ENCODE measurements at places on chromosomes 6 and 20.

GRCh38 chr20:45342855-45343531 lies 5.2 kb downstream of the SDC4 start:
- DNase-seq: no peak
- H3K4me1 ChIP-seq: peaks cover 40% of the 10 kb centered on the region
- H3K36me3 ChIP-seq: peaks cover 7% of the 10 kb centered on the region
- no peaks in the 10 kb centered on the region for H3K27me3 ChIP-seq
- no peak overlapping the region for H3K27ac ChIP-seq

DNA sequence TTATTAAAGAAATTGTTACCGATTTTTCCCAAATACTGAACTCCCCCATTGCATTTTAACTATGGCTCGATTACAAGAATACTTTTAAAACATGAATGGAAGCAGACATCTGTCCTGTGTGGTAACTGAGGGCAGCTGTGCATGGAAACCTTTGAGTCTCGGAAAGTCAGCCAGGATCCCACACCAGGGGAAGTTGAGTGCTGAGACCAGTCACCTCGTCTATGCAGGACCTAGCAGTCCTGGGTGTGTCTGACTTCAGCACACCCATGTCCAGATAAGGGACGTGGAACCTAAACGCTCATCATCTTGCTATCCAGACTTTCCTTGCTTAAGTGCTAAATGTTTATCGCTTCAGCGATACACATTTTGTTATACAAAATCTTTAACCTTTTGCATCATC lies 6.1 kb downstream of the RIN2 start:
- no peak for DNase-seq
- H3K27me3 ChIP-seq: peaks cover 30% of the 10 kb centered on the region

DNA sequence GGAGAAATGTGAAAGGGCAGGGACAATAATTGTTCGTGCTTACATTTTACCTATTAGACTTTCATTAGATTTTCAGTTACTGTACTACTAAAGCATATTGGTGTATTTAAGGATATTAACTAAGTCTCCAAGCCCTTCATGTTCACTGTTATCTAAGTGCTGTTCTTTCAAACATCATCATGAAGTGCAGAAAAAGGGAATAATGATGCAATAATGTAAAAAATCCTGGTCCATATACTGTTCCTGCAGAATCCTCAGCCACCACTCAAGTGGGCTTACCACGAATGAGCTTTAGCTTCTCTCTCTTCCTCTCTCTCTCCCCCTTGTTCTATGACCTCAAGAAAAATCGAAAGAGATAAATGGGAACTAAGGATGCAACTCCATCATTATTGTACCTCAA lies 600.7 kb downstream of the UTRN start:
- H3K4me1 ChIP-seq: no peaks in the 10 kb centered on the region
- H3K27me3 ChIP-seq: peaks cover 6% of the 10 kb centered on the region
- no peak for DNase-seq
- no peak overlapping the region for H3K4me3 ChIP-seq

- H3K36me3 ChIP-seq: no peaks in the 10 kb centered on the region
- H3K4me3 ChIP-seq: peak overlapping the region; percentile 85
- peak; percentile 83 for DNase-seq
- peaks cover 31% of the 10 kb centered on the region for H3K4me1 ChIP-seq
- no peak overlapping the region for H3K27ac ChIP-seq
Observed at GRCh38 chr6:107847844-107848802, 24.0 kb upstream of the SCML4 start.

- H3K4me3 ChIP-seq: peak within 1 kb of the TSS; percentile 81
- H3K36me3 ChIP-seq: no peaks in the 10 kb centered on the region
- DNase-seq: peak; percentile 11
- H3K27me3 ChIP-seq: peaks cover 73% of the 10 kb centered on the region
- H3K27ac ChIP-seq: no peak within 1 kb of the TSS
Observed at GRCh38 chr6:151807513-151808370, at the start of gene ESR1. TSS of gene ESR1 (plus strand) at chr6:151807682. CDS start at chr6:151807913, 231 bp downstream.

- peaks cover 12% of the 10 kb centered on the region for H3K4me1 ChIP-seq
- no peak overlapping the region for H3K27ac ChIP-seq
- H3K4me3 ChIP-seq: no peak overlapping the region
Observed at GRCh38 chr6:142334294-142334693, 32.5 kb downstream of the ADGRG6 start.

GRCh38 chr6:110239526-110240274 lies 59.5 kb downstream of the CDC40 start:
- H3K4me3 ChIP-seq: no peak overlapping the region
- H3K27me3 ChIP-seq: no peaks in the 10 kb centered on the region
- H3K27ac ChIP-seq: no peak overlapping the region
- no peaks in the 10 kb centered on the region for H3K4me1 ChIP-seq

GRCh38 chr6:14472986-14473337 lies 355.4 kb downstream of the CD83 start:
- H3K27me3 ChIP-seq: no peaks in the 10 kb centered on the region
- H3K36me3 ChIP-seq: peaks cover 10% of the 10 kb centered on the region
- no peak overlapping the region for H3K4me3 ChIP-seq

- no peaks in the 10 kb centered on the region for H3K4me1 ChIP-seq
- H3K27me3 ChIP-seq: no peaks in the 10 kb centered on the region
- no peak for DNase-seq
- no peak overlapping the region for H3K4me3 ChIP-seq
Observed at GRCh38 chr6:63418741-63419140, 99.0 kb upstream of the LGSN start.

DNA sequence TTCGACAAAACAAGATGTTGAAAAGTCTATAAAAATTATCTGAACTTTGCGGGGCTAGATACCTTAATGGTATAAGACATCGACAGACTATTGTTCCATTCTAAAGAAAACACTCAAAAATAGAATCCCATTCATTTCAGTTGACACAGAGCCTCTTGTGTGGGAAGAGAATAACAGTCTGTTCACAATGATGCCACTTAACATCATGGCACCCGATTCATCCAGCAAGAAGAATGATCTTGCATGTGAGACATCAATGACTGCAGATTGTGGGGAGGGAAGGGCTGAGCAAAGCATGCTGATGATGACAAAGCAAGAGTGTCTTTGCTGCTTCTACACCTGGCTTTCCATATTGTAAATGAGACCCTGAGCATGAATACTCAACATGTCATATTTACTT lies 49.7 kb upstream of the ARMH2 start:
- H3K27ac ChIP-seq: peak overlapping the region; percentile 78
- DNase-seq: no peak
- peaks cover 41% of the 10 kb centered on the region for H3K36me3 ChIP-seq
- H3K4me1 ChIP-seq: peaks cover 29% of the 10 kb centered on the region
- H3K4me3 ChIP-seq: no peak overlapping the region
- no peaks in the 10 kb centered on the region for H3K27me3 ChIP-seq

GRCh38 chr6:121857551-121857950 lies 422.1 kb downstream of the GJA1 start:
- no peaks in the 10 kb centered on the region for H3K36me3 ChIP-seq
- H3K4me3 ChIP-seq: no peak overlapping the region
- no peaks in the 10 kb centered on the region for H3K27me3 ChIP-seq
- DNase-seq: no peak
- no peak overlapping the region for H3K27ac ChIP-seq

DNA sequence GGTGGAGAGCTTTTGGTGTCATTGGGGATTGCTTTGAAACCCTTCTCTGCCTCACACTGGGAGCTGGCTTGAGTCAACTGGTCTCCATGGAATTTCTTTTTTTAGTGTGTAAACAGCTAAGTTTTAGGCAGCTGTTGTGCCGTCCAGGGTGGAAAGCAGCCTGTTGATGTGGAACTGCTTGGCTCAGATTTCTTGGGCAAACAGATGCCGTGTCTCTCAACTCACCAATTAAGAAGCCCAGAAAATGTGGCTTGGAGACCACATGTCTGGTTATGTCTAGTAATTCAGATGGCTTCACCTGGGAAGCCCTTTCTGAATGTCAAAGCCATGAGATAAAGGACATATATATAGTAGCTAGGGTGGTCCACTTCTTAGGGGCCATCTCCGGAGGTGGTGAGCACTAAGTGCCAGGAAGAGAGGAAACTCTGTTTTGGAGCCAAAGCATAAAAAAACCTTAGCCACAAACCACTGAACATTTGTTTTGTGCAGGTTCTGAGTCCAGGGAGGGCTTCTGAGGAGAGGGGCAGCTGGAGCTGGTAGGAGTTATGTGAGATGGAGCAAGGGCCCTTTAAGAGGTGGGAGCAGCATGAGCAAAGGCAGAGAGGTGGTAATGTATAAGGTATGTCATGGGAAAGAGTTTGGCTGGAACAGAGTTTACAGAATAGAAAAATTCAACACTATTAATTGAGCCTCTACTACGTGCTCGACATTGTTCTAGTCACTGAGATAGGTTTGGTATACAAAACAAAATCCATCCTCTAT lies 31.2 kb downstream of the SRSF3 start:
- no peaks in the 10 kb centered on the region for H3K27me3 ChIP-seq
- no peak overlapping the region for H3K27ac ChIP-seq
- H3K4me3 ChIP-seq: no peak overlapping the region
- no peak for DNase-seq

DNA sequence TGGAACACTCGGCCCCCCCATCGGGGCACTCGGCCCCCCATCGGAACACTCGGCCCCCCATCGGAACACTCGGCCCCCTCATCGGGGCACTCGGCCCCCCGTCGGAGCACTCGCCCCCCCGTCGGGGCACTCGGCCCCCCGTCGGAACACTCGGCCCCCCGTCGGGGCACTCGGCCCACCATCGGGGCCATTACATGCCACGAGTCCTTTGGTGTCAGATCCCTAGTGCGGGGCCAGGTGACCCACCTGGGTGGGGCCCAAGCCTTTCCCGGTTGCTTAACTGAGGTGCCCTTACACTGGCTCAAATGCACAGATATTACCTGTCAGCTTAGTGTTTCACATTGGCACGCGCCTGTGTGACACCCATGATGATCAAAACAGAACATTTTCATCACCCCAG lies 95.9 kb downstream of the TAF4 start:
- no peak for DNase-seq
- peaks cover 6% of the 10 kb centered on the region for H3K36me3 ChIP-seq
- peaks cover 12% of the 10 kb centered on the region for H3K27me3 ChIP-seq
- no peak overlapping the region for H3K27ac ChIP-seq
- H3K4me3 ChIP-seq: no peak overlapping the region

DNA sequence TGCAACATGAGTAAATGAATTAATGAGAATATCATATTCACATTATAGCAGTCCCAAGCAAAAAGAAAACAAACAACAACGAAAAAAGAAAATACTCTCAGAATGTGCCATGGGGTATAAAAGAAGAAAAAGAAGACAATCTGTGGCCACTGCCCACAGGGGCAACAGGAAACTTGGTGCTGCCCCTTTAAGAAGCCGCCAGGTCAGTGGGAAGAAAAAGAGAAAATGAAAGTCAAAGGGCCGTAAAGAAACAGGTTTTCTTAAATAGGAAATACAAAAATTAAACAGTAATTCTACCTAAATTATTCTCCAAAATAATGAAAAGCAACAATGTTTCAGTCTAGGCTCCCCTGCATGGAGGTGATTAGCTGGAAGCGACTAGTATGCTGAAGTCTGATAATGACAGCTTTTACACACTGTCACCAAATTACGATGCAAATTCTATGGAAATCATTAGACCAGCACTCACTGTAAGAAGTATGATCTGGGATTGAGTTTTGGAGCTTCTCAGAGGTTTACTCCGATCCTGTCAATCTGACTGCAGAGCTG lies 23.6 kb downstream of the GMDS start:
- peaks cover 30% of the 10 kb centered on the region for H3K4me1 ChIP-seq
- DNase-seq: peak; percentile 14
- H3K4me3 ChIP-seq: peak overlapping the region; percentile 93

- no peak for DNase-seq
- H3K27ac ChIP-seq: no peak overlapping the region
- H3K27me3 ChIP-seq: peaks cover 54% of the 10 kb centered on the region
- no peak overlapping the region for H3K4me3 ChIP-seq
- peaks cover 10% of the 10 kb centered on the region for H3K4me1 ChIP-seq
- peaks cover 1% of the 10 kb centered on the region for H3K36me3 ChIP-seq
Observed at GRCh38 chr6:17904491-17905120, 82.8 kb downstream of the KIF13A start.

DNA sequence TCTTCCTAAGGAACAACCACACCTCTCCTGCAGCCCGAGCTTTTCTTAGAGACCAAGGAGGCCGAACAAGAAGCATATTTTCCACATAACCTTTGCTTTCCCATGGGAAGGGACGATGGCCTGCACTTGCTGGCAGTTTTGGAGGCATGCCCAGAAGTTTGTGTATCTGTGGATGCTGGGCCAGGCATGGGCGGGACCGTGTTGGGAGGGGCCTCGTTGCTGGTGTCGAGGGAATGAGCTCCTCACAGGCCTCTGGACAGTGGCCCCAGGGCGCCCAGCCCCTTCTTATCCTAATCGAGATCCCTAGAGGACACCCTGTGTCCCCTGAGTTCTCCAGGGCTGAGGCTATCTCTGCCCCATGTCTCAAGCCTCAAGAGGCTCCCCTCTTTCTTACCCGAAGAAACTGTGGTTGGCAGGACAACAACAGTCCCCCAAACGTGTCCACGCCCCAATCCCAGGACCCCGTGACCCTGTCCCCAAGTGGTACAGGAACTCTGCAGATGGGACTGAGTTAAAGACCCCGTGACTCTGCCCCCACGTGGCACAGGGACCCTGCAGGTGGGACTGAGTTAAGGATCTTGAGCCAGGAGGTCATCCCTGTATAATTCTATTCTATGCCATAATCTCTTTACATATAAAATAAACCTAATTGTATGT lies 99.5 kb upstream of the BHLHE23 start:
- H3K4me1 ChIP-seq: peaks cover 4% of the 10 kb centered on the region
- peaks cover 3% of the 10 kb centered on the region for H3K36me3 ChIP-seq
- no peak for DNase-seq
- H3K4me3 ChIP-seq: no peak overlapping the region
- H3K27ac ChIP-seq: no peak overlapping the region

DNA sequence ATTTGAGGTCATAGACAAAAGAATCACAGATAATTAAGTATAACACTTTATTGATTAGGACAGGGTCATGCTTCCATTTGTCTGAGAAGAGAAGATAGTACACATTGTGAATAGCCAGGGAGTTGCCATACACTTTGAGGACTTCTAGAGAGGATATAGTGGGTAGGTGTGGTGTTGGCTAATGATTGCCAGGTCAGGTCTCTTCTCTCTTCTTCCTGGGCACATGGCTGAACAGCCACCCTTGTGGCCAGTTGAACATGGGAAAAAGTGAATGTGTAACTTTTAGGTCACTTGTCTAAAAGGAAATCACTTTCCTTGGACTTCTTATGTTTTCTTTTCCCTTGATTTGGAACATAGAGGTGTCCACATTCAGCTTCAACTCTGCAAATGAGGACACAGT lies 772.1 kb upstream of the MAP3K7 start:
- H3K4me3 ChIP-seq: no peak overlapping the region
- DNase-seq: no peak
- no peaks in the 10 kb centered on the region for H3K36me3 ChIP-seq
- H3K27me3 ChIP-seq: no peaks in the 10 kb centered on the region
- H3K4me1 ChIP-seq: no peaks in the 10 kb centered on the region

DNA sequence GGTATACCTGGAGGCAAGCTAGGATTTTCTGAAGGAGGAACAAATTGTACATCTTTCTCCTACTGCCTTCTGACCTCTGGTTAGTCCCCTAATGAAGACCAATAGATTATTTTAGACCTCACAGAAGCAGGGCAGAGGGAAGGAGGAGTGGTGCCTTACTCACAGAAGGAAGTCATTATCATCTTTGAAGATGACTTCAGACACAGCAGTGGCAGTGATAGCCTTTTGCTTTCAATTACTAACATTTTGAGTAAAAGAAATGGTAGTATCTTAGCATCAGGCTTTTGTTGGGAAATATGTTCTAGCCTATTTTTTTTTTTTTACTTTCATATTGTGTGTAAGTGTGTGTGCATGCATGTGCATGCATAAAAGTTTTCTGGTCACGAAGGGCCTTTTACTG lies 164.2 kb upstream of the PLN start:
- no peaks in the 10 kb centered on the region for H3K36me3 ChIP-seq
- no peak for DNase-seq
- no peaks in the 10 kb centered on the region for H3K4me1 ChIP-seq
- no peaks in the 10 kb centered on the region for H3K27me3 ChIP-seq
- no peak overlapping the region for H3K27ac ChIP-seq
